IPS DF 19.7 (cell line): ENCODE measurements at places on chromosomes 2 and 18.

DNA sequence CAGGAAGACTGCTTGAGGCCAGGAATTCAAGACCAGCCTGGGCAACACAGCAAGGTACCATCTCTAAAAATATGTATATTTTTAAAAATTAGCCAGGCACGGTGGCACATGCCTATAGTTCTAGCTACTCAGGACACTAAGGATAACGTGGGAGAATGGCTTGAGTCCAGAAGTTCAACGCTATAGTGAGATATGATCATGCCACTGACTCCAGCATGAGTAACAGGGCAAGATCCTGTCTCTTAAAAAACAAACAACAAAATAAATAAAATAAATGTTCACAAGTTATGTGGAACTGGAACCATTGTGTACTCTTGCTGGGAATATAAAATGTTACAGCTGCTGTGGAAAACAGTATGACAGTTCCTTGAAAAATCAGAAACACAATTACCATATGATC lies 47.2 kb downstream of the USP34 start:
- DNase-seq, result no peak

DNA sequence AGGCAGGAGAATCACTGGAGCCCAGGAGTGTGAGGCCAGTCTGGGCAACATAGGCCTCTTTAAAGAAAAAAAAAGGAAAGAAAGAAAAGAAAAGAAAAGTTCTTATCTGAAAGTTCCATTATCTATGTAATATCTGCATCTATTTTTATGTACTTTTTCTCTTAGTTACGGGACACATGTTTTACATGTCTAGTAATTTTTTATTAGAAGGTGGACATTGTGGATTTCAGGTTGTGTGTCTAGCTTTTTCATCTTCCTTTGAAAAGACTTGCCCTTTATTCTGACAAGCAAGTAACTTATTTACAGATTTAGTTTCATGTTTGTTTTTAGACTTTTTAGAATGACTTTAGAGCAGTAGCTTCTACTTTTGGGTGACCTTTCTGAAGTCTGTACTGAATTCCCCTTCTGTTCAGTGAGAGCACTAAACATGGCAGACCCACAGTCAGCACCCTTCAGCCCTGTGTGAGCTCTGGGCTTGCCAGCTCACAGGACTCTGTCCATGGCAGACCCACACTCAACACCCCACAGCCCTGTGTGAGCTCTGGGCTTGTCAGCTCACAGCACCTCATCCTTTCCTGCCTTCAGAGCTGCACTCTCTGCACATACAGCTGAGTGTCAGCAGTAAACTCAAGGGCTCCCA lies 17.5 kb downstream of the TRAPPC12 start:
- no peak for DNase-seq

GRCh38 chr18:70333757-70334156 lies 44.9 kb downstream of the SOCS6 start:
- DNase-seq, result no peak

DNA sequence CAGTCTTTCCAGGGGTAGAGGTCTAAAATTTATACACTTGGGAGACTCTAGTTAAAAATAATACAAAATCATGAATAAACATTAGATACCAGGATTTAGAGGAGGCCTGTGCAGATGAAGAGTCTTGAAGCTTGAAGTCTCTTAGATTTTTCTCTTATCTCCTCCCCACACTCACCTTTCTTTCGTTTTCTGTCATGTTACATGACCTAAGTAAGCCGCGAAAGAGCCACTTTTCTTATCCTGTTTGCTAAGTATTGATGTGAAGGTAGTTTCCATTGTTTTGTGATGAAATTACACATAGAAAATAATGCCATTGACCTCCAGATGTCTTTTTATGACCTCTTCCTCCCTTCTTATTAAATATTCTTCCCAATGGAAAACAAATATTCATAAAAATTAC lies 367.8 kb downstream of the LRRTM1 start:
- no peak for DNase-seq

GRCh38 chr2:16067037-16067406 lies 126.7 kb downstream of the MYCN start:
- no peak for DNase-seq

DNA sequence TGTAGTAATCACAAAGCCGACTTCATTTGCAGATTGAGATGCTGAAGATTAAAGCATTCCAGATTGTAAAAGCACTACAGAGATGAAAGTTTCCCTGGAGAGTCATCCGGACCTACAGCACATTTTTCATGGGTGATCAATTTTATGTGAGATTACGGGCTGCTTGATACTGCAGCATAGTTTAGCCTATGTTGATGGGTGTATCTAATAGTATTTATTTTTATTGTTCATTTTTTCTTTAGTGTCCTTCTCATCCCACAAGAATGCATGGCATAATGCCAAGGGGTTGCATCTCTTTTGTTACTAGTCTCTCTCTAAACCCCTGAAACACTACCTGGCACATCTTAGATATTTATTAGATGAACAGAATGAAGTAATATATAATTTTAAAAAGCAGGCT lies 240.4 kb downstream of the MBD2 start:
- DNase-seq, result no peak

- DNase-seq, result no peak
Measured at GRCh38 chr2:21022792-21023367, 21.0 kb downstream of the APOB start.

DNA sequence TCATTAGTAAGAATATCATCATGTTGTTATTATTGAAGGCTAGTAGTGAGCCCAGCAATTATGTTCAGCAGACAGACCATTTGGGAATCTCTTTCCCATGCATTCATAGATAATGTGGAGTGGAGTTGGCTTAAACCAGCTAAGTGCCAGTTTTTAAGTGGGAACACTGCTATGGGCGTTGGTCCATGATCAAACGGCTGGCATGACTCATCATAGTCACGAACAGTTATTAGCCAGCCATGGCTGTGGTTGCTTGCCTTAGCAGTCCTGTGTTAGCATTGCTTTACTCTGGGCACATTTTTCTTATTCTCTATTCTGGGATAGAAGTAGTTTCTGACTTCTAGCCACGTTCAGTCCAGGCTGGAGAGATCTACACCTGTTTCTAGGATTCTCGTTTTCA lies 17.7 kb downstream of the EIF4E2 start:
- DNase-seq, result no peak

DNA sequence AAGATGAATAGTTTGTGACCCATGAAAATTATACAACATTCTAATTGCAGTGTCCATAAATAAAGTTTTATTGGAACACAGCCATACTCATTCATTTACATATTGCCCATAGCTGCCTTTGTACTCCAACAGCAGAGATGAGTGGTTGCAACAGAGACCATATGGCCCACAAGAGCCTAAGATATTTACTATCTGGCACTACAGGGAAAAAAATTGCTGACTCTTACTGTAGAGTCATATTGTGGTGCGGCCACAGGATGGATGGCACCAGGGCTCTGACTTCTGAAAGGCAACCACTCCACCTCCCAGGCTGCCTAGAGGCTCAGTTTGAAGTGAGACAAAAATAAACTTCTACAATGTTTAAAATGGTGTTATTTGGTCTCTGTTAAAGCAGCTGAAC lies 404.0 kb upstream of the ATP5MC3 start:
- no peak for DNase-seq

- no peak for DNase-seq
Measured at GRCh38 chr2:47227532-47228279, 72.6 kb upstream of the STPG4 start.

GRCh38 chr18:55420665-55421307 lies 167.2 kb downstream of the TCF4 start:
- DNase-seq, result no peak

DNA sequence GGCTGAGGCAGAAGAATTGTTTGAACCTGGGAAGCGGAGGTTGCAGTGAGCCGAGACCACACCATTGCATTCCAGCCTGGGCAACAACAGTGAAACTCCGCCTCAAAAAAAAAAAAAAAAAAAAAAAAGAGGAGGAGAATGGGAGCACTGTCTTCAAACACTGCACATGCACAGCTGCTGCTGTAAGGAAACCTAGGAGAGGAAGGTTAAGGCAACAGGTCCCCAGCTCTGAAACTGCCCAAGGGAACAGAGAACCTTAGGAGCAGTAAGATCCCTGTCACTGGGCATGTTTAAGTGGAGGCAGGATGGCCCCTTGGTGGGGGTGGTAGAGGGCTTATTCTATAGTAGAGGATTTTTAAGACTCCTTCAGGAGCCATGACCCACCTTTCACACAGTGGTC lies 111.2 kb downstream of the CLIP4 start:
- DNase-seq, result no peak

GRCh38 chr2:106189325-106189724 lies 4.8 kb downstream of the UXS1 start:
- no peak for DNase-seq

DNA sequence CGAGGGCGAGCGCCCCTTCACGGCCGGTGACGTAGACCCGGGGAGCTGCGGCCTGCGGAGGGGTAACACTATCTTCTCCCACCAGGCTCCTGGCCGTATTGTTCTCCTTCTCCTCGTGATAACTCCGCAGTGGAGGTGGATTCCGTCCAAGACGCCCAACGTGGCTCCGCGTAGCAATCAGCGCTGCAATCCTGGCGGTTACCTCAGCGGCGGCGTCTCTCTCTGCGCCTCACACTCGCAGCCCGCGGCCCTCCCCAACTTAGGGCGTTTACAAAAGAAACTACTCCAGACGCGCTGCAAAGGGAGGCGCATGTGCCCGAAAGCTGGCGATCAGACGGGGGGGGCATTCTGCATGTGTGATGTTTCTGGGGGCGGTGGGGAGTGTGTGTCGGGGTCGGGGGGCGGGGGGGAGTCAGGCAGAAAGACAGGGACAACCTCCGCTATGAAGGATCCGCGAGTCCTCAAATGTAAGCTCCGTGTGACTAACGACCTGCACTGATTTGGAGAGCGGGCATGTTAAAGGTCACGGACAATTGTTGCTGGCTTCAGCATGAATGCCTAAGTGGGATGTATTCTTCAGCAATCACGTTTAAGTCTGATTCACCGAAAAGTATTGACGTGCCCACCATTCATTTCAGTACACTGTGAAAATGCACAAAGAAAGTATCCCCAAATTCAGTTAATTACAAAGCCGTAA lies 1.3 kb upstream of the ZNF516 start:
- DNase-seq, result no peak

GRCh38 chr18:48815179-48815515 lies 135.6 kb downstream of the SMAD7 start:
- no peak for DNase-seq

DNA sequence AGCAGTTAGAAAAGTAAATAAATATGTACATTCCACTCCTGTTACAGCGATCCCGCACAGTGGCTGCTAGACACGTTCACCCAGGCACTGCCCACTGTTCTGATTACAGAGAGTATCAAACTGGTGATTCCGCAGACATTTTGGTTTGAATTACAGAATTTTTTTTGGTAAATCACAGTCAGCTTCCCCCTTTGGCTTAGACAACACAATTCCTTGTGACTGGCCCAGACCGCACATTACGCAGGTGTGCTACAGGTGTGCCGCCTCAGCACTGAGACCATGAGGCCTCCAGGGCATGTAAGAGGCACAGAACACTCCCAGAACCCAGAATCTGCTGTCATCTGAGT lies 112.3 kb downstream of the PXDN start:
- DNase-seq, result no peak

- DNase-seq, result no peak
Measured at GRCh38 chr2:156476850-156477206, 40.6 kb downstream of the GPD2 start.

- DNase-seq, result no peak
Measured at GRCh38 chr2:191797500-191797899, 49.4 kb downstream of the CAVIN2 start.

- DNase-seq, result no peak
Measured at GRCh38 chr2:163564236-163564635, 171.6 kb downstream of the FIGN start.

DNA sequence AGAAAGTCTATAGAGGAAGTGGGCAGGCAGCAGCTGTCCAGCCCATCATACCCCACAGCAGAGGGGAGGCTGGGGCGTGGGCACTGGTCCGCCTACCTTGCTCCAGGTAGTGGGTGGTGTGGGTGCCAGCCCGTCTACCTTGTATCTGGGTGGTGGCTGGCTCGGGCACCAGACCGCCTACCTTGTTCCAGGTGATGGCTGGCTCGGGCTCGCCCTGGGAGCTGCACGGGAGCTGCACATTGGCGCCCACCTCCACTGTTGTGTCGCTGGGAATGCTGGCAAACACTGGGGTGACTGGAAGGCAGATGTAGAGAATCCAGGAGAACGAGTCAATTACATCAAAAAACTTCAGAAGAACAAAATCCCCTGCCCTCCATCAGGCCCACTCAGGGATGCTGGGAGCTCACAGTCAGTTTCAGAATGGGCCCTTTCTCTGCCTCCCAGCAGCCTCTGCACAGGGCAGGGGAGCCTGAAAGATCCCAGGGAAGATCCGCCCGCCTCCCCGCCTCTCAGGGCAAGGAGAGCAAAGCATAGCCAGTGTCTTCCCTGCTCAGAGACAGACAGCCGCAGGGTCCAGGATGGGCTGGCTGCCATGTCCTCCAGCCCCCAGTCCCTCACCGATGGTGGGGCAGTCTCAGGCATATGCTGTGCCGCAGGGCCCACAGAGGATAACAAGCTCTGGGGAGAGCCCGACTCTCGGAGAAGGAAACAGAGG lies 82.3 kb downstream of the PXDN start:
- no peak for DNase-seq

- DNase-seq, result no peak
Measured at GRCh38 chr2:200479692-200480265, 30.1 kb downstream of the KCTD18 start.

DNA sequence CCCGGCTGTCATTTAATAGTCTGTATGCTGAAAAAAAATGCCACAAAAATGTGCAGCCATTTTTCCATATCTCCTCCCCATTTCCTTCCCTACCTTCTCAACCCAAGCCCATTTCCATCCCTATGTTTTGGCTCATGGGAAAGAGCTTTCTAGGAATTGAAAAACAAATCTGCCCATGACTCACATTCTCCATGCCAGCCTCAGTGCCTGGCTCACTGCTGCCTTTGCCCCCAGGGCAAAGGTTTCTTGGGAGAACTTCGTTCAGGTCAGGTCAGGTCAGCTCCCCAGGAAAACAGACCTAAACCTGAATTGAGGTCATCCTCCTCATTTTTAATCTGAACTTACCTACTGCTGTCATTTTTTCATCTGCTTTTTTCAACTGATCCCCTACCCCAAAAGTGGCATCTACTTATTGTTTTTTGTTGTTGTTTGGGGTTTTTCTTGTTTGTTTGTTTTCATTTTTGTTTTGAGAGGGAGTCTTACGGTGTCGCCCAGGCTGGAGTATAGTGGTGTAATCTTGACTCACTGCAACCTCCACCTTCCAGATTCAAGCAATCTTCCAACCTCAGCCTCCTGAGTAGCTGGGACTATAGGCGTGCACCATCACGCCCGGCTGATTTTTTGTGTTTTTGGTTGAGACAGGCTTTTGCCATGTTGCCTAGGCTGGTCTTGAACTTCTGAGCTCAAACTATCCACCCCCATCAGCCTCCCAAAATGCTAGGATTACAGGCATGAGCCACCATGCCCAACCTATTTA lies 66.7 kb downstream of the FECH start:
- DNase-seq, result no peak

- no peak for DNase-seq
Measured at GRCh38 chr2:168030862-168031624, 216.4 kb downstream of the STK39 start.

DNA sequence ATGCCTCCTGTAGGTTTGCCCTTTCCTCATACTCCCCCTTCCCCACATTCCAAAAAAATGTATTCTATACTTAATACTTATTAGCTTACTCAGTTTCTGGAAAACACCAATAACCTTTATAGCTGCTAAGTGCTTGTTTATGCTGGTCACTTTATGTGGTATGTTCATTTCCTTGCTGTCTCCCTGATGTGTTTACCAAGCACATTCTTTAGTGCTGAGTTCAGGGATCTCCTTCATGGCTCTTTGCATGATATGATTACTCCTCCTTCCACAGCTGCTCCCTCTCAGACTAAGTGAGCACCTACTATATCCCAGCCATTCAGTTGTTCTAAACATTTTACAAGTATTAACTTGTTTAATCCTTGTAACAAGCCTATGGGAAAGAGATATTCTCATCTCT lies 698.3 kb upstream of the FANCL start:
- no peak for DNase-seq
